ENCODE measurements at places on chromosomes 6 and 20.

GRCh38 chr6:151247490-151247889, 7.7 kb downstream of the AKAP12 start:
- no peak for DNase-seq

- no peak for DNase-seq
These were observed 113.3 kb downstream of the RPS12 start for GRCh38 chr6:132927713-132928112.

- no peak for DNase-seq
These were observed 452.3 kb downstream of the HTR1B start for GRCh38 chr6:77010931-77011542.

GRCh38 chr20:53800883-53801604, 207.4 kb upstream of the ZNF217 start:
- no peak for DNase-seq

All from activated T-cell treated with anti-CD3 and anti-CD28 coated beads, Interleukin-2, amount 50 U/mL, for 24 hours (primary cell).